Daoy (cell line): ENCODE measurements at places on chromosomes 12 and 14. TPM values are rescaled to one million over a fixed set of nuclear protein-coding genes. Genes with fewer than 3 reads are reported as not detected.

Gene SMCO2
- not detected in 2 replicates for total RNA-seq

DNA sequence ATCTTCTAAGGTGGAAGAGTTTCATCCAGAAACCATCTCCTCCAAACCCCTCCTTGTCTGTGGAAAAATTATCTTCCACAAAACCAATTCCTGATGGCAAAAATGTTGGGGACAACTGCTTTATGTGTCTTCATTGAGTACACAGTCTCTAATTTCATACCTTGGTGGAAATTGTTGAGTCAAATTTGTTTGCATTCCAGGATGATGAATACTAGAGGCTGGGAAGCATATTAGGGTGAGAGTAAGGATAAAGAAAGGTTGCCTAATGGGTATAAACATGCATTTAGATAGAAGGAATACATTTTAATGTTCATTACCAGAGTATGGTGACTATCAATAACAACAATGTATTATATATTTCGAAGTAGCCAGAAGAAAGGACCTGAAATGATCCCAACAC, 98.2 kb downstream of the C12orf42 start:
- DNase-seq: no peak

Gene PPM1H
- total RNA-seq: 9.7 and 9.8 TPM in 2 replicates

GRCh38 chr14:104927901-104928300, 3.2 kb downstream of the PLD4 start:
- no peak for DNase-seq

GRCh38 chr14:66045572-66046021, 440.6 kb upstream of the CCDC196 start:
- DNase-seq: peak; percentile 71

DNA sequence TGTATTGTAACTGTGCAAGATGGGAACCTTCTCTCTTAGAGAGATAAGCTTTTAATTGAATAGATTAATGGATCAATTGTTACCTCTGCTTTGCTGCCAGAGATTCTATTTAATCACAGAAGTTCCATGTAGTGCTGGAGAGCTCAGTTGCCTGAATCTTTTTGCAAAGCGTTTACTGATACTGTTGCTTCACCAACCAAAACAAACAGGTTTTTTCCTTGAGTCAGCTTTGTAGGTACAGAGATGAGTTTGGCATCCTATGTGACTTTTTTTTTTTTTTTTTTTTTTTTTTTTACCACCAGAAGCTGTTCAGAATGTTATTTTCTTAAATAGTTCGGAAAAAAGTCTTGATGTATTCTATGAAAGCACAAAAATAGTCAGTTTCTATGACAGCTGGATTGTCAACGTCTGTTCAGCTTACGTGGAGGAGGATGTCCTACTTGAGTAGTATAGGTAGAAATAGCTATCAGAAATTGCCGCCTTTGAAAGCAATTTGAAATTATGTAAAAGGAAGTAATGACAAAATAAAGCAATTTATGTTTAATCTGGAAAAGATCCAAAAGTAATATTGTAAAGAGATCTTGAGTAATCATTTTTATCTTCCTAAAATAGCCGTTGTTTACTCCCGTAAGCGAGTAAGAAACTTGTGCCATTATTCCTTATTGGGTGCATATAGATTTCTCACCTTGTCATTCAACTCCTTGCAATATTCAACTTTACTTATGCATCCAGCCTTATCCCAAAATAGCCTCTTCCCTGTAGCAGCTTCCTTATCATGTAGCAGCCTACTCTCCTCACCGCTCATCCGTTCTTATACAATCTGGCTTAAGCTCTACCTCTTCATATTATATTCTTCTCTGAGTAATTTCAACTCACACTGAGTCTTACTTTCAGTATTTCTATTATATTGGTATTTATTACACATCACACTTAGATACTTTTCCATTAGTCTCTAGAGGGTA, 5.2 kb downstream of the LRRK2 start:
- DNase-seq: no peak

Gene ANO4
- 3.4 and 5.9 TPM in 2 replicates for total RNA-seq

- DNase-seq: no peak
These were observed 2.5 kb upstream of the INF2 start for GRCh38 chr14:104686624-104687517.

Gene C1RL
- 3.1 and 13.3 TPM in 2 replicates for total RNA-seq

- DNase-seq: peak; percentile 54
These were observed 811 bp downstream of the TMCC3 start for GRCh38 chr12:94649349-94650142.

Gene SLC8B1
- total RNA-seq: 13.4 and 16.4 TPM in 2 replicates

Gene PMCH
- total RNA-seq: not detected in 2 replicates

Gene TAS2R7
- total RNA-seq: not detected in 2 replicates

GRCh38 chr12:121132601-121133481, at the start of gene P2RX7:
TSS of gene P2RX7 (plus strand) at chr12:121132876. CDS start at chr12:121132971, 95 bp downstream.
- DNase-seq: peak; percentile 88

- DNase-seq: no peak
These were observed 62.1 kb upstream of the MAP1LC3B2 start for GRCh38 chr12:116497051-116497591.

- no peak for DNase-seq
These were observed 110.3 kb downstream of the SINHCAF start for GRCh38 chr12:31215518-31216232.

- DNase-seq: no peak
These were observed 30.6 kb downstream of the ABCC9 start for GRCh38 chr12:21910657-21911056.

Gene BHLHE41
- total RNA-seq: 25.3 and 29.1 TPM in 2 replicates

- no peak for DNase-seq
These were observed 91.6 kb upstream of the HIF1A start for GRCh38 chr14:61603736-61604135.

DNA sequence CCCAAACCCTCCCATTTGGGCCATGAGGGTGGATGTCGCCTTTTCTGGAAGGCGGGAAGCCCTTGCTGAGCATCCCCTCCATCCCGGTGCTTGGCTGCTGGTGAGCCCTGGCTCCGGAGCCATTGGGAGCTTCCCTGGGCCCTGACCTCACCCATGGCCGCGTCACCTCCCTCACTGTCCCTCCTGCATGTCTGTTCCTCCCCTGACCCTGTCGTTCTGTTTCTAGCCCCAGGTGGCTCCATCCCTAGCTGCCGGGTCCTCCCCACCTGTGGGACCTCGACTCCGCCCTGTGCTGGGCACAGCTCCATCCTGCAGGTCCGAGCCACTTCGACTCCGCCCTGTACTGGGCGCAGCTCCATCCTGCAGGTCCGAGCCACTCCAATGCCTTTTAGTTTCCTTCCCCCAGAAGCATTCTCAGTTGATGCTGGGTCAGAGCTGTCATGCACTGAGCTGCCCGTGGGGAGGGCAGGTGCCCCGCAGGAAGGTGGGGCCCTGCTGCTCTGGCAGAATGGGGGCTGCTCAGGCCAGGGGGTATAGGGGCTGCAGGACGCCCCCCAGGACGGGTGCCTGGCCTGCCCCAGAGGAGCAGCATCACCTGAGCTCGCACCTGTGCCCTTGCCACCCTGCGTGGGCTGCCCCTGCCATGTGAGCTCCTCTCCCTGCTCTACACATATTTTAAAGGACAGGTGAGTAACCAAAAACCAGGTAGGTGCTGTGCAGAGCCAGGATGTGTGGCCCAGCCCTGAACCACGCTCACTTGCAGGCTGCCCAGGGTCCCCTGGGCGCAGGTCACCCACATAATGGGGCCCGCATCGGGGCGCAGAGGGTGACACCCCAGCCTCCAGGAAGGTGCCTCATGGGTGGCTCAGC, 19.0 kb downstream of the NOC4L start:
- no peak for DNase-seq

DNA sequence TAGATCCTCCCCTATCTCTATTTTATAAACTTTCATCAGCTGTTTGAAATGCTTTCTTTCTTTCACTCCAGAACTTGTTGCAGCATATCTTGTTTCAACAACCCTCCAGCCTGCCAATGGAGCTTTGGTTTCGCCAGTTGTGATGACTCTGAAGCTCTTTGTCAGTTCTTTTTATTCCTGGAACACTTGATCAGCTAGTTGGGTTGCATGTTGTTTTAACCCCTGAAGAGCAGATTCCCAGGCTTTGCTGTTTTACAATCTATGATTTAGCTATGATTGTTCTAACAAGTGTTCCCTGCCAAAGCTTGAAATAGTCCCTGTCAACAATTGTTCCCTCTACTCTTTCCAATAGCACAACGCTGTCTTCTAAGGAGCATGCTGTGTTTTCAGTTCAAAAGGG, 50.6 kb upstream of the FUT8 start:
- no peak for DNase-seq

GRCh38 chr14:91418387-91419043, 895 bp upstream of the CCDC88C start:
- DNase-seq: peak; percentile 77

Gene KRT71
- total RNA-seq: not detected in 2 replicates

Gene TPH2
- total RNA-seq: not detected in 2 replicates

GRCh38 chr12:16189849-16190248, 87.6 kb downstream of the SLC15A5 start:
- DNase-seq: peak; percentile 43

GRCh38 chr14:59969319-59969718, 49.4 kb downstream of the LRRC9 start:
- peak; percentile 8 for DNase-seq

GRCh38 chr12:57738661-57739237, at the start of gene AGAP2:
TSS of gene AGAP2 (minus strand) at chr12:57738742. CDS start at chr12:57738246, 496 bp downstream.
- DNase-seq: peak; percentile 50

Gene KRT83
- not detected in 2 replicates for total RNA-seq

Gene GARIN6
- total RNA-seq: not detected in 2 replicates

Gene DMAC2L
- 28.7 and 33.3 TPM in 2 replicates for total RNA-seq

GRCh38 chr14:68679301-68679700, 113.6 kb downstream of the ZFP36L1 start:
- DNase-seq: no peak

DNA sequence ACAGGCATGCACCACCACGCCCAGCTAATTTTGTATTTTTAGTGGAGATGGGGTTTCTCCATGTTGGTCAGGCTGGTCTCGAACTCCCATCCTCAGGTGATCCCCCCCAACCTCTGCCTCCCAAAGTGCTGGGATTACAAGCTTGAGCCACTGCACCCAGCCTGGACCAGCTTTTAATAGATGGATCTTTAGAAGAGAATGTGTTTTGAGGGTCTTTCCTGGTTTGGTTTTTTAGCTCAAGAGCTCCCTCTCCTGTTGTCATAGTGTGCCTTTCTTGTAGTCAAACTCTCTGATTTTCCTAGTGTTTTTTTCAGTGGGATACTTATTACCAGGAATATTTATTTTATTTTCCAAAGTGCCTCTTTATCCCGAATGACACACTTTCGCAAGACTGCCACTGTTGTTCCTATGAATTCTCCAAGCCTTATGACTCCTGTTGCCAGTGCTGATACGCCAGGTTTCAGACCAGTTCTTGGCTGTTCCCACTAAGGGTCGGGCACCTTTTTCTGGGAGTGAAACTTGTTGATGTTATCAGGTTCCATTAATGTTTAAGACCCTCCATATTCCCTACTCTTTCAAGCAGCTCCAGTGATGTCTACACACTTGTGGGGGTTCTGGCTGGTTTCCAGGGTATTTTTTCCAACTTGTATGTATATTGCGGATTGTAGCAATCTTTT, 31.5 kb upstream of the LIMA1 start:
- DNase-seq: peak; percentile 48

DNA sequence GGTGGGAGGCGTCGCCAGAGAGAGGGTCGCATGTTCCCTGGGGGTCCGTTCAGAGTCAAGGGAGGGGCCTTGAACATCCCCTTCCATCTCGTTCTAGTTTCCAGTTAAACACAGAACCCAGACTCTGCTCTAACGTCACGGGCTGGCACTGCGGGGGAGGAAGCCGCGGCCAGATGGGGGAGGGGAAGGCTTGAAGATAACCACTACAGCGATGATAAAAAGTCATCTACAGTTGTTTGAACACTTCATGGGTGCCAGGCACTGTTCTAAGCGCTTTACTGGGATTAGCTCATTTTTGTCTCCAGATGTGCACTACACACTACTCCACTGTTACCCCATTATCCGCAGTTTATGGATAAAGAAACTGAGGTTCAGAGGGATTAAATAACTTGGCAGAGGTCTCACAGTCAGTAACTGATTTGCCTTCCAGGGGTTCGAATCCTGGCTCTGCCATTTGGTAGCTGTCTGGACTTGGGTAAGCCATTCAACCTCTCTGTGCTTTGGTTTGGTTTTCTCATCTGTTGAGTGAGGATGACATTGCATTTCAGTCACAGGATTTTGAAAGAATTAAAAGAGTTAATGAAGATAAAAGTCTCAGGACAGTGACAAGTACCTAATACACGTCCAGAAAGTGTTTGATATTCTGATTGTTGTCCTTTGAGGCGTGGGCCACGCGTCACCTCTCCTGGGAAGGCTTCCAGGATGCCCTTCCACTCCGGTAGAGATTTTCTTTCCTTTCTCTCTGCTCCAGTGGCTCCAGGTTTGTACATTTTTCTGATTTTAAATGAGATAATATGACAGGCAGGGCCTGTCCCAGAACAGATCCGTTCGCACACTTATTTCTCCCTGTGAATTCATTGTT, 798 bp upstream of the RASAL1 start:
- DNase-seq: peak; percentile 59

Gene CCDC177
- not detected in 2 replicates for total RNA-seq

Gene KERA
- not detected in 2 replicates for total RNA-seq

GRCh38 chr14:49294621-49295148, 291.5 kb downstream of the RPS29 start:
- DNase-seq: no peak

DNA sequence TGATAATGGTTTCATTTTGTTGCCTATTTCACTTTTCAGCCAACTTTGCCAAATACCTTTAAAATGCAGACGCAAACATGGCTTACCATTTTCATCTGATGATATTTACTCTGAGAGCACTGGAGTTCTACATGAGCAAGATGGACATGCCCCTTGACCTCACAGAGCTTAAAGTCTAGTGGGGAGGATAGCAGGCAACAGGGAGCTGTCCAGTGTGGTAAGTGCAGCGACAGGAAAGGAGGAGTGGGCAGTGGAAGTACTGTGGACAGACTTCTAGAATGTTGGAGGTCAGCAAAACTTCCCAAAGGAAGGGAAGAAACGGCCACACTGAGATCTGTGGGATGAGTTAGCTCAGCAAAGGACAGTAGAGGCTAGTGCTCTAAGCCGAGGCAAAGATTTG, 25.3 kb downstream of the LRIG3 start:
- DNase-seq: no peak

Gene KRT6C
- not detected in 2 replicates for total RNA-seq

GRCh38 chr12:3600039-3600720, 109.2 kb downstream of the PRMT8 start:
- DNase-seq: peak; percentile 9
